CD4-positive, alpha-beta T cell treated with Interferon alpha-2 for 1 hour (primary cell): ENCODE measurements at places on chromosomes 1 and 21.
A peak's percentile ranks its signal among the peaks of the same experiment; 100 is the strongest.

DNA sequence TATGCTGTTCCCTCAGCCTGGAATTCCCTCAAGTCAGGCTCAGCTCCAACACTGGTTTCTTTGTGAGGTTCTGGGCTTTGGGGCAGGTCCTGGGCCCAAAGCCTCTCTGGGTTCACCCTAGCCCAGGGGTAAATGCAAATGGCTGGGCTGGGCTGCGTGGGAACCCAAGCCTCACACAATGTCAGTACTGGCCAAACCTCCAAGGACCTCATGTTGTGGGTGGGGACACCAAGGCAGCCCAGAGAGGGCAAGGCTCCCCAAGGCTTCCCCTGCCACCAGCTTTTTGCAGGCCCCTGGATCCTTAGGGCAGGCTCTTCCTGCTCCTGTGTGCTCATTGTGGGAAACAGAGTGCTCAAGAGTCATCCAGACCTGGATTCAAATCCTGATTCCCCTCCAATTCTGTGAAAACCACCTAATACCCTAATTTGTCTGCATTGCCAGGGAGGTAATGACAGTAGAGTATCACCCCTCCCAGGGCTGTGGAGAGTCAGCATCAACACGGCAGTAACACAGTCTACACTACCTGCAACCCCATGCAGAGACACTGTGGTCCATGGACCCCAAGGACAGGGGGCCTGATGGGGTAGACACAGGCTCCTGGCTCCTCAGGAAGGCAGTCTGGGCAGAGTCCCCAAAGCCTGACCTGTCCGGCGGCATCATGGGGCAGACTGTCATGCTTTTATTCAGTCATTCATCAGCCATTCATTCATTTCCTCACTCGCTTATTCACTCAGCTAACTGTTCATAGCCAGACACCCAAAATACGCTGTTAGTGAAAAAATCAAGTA is 85.7 kb downstream of the DMRTB1 start:
- no peak for DNase-seq

DNA sequence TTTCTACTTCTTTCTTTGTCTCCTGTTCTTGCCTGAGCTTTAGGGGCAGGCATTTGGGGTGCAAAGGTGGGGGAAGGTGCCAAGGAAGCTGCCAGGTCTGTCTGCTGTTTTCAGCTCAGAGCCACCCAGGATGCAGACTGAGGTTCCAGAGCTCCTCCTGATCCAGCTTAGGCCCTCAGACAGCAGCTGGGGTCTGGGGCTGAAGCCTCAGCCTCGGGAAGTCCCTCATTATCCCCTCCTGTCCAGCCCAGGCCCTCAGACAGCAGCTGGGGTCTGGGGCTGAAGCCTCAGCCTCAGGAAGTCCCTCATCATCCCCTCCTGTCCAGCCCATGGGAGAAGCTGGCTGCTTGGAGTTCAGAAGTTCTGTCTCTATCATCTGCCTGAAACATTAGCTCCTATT is 257.7 kb upstream of the CSF3R start:
- no peak for DNase-seq

GRCh38 chr1:21754583-21754982 is 28.4 kb downstream of the USP48 start:
- DNase-seq = no peak

GRCh38 chr1:27122652-27123051 is 32.3 kb downstream of the SLC9A1 start:
- DNase-seq = peak; percentile 25

GRCh38 chr1:25813734-25814471 is 5.9 kb upstream of the MTFR1L start:
- DNase-seq = no peak

GRCh38 chr1:6010554-6010953 is 18.3 kb upstream of the NPHP4 start:
- DNase-seq = no peak

DNA sequence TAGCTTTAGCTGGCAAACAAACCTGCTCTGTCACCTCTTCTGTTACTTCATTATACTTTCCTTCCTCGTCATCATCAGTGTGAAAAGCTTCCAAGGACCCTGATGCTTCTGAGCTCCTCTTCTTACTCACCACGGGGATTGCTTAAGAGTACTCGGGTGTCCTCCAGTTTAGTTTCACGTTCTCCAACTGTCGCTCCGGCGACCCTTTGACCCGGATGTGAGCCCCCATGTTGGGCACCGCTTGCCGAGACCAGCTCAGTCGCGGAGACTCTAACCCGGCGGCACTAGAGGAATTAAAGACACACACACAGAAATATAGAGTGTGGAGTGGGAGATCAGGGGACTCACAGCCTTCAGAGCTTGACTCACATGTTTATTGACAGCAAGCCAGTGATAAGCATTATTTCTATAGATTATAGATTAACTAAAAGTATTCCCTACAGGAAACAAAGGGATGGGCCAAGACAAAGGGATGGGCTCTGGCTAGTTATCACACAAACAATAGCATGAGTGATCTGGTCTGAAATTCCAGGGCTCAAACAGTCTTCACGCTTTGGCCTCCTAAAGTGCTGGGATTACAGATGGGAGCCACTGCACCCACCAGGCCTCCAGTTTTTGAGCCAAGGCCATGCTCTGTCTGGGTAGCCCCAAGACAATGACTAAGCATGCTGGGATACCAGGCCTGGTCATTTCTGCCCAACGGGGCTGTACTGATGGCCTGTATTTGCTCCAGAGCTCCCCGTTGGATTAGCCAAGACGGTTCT is 30.1 kb upstream of the ENO1 start:
- DNase-seq = no peak

DNA sequence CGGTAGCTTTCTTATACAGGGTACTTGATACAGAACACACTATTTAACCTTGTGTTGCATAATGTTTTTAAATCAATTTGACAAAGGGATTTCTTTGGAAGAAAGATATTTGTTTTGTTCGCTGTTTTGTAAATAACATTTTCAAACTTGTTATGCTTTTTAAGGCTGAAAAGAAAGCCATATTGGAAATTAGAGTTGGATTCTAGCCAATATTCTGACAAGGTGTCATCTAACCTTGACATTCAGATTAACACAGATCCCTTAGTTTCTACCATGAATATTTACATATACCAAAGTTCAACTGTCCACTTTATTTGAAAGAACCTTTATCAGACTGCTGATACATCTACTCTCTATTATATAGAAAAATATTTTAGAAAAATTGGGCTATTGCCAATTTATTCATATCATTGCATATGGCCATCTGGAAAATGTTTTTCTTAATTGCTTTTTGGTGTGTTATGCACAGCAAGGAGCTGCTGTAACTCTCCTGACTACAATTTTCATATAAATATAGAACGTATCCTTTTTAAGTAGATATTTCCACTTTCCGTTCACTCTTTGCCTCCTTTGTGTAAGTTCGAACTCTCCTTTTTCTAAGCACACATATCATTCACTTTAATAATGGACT is 206.3 kb downstream of the NCAM2 start:
- DNase-seq = no peak

- no peak for DNase-seq
These were observed 82.7 kb upstream of the ESRRG start for GRCh38 chr1:216805953-216806352.

DNA sequence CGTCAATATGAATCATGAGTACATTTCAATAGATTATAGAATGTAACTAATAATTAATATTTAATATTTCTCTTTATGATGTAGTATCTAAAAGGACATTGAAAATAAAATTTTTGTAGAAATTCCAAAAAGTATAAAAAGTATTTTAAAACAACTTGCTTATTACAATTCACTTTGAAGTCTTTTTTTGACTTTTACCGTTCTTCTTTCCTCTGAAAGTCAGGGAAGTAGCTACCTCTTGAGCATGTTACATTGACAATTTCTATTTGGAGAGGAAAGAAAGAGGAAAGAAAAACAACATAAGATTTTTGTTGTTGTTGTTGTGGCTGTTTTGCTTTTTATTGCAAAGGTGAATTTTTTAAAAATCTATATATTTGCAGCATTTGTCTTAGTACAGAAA is 1.3 kb downstream of the PTPRC start:
- no peak for DNase-seq

DNA sequence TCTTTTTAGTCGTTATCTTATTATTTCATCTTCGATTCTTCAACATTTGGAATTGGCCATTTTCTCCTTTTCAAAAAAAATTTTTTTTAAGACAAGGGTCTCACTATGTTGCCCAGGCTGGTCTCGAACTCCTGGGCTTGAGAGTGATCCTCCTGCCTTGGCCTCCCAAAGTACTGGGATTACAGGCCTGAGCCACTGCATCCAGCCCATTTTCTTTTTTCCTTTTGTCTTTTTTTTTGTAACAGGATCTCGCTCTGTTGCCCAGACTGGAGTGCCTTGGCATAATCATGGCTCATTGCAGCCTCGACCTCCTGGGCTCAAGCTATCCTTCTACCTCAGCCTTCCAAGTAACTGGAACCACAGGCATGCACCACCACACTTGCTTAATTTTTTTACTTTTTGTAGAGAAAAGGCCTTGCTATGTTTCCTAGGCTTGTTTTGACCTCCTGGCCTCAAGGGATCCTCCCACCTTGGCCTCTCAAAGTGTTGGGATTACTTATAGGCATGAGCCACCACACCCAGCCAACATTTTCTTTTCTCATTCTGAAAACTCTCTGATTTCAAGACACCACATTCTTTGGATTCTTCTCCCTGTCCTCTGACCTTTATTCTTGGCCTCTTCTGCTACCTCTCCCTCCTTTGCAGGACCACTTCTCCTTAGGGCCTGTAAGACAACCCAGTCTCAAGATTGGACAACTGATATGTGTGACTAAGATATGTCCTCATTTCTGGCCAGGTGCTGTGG is 6.0 kb upstream of the MAP1LC3C start:
- DNase-seq = no peak

DNA sequence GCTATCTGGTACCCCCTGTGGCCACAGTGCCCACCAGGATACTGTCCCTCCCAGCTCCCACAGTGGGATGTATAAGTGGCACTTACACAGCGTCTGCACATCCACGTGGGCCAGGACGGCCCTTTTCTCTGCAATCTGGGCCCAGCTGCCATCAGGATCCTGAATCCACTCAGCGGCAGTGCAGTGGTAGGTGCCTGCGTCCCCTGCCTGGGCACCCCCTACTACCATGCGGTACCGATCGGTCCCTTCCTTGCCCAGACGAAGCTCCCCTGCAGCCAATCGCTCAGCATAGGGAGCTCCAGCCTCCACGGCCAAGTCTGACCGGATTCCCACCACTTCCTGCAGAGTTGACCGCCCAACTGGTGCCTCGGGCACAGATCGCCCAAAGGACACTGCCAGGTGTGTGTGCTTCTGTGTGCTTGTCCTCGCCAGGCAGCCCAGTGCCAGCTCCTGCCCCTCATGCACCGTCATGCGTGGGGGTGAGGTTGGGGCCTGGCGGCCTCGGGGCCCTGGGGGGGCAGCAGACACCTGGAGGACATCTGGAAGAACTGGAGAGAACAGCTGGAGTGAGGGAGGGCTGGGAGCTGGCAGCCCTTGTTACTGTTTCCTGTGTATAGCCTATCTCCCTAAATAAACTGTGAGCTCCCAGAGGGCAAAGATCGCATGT is 4.7 kb downstream of the IGSF8 start:
- DNase-seq = no peak

DNA sequence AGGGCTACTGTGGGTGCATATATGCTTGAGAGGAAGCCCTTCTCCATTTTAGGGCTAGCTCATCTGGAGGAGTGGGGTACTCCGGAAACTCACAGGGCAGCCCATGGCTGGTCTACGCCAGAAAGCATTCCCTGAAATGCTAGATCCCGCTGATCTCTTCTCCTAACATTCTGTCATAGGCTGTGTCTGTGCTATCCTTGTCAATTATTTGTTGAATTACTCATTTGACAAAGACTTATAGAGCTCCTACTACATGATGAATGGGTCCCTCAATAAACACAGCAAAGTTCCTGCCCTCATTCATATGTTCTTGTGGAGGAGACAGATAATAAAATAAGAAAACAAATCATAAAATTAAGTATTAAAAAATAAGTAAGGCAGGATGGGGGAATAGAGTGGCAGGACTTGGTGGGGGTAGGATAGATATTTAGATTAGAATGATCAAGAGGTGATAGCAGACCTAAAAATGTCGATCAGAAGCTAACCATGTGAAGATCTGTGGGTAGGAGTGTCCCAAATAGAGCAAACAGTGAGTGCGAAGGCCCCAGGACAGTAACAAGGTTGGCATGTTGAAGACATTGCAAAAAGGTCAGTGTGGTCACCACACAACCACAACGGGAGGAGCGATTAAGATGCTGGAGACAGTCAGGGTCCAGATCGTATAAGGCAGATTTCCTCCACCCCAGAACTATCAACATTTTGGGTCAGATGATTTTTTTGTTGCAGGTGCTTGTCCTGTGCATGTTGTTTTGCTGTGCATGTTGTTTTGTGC is 13.2 kb downstream of the NGF start:
- no peak for DNase-seq

GRCh38 chr1:94828251-94828650 is 8.1 kb downstream of the SLC44A3 start:
- DNase-seq = no peak

DNA sequence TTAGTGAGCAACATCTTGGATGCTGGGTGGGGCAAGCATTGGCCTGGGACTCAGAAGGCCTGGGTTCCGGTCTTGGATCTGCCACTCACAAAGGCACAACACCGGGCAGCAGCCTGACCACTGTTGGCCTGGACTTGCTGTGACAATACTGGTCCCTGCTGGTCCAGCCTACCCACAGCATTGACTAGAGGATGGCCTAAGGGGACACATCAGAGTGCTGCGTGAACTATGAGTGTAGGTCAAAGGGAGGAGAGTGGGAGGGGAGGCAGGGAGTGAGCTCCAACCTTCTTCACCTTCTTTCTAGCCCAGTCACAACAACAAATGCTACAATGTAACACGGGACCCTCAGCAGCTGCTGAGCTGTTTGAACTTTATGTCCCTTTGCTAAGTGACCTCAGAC is 31.1 kb downstream of the TMEM50A start:
- no peak for DNase-seq

DNA sequence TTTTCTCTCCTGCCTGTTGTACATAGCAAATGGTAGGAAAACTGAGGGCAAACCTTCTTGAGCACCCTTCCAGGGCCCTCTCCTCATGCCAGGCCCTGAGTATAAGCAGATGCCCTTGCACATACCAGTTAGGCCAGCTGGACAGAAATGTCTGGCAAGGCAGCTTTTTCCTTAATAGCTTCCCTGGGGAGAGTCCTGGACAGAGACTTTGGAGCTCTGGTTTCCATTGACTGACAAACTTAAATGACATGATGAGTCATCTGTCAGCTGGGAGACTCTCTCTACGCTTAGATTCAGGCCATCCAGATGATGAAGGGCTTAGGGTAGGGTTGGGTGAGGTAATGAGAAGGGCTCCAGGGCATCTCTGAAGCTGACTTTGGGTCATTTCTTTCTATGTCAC is 317.5 kb downstream of the ASTN1 start:
- DNase-seq = no peak

DNA sequence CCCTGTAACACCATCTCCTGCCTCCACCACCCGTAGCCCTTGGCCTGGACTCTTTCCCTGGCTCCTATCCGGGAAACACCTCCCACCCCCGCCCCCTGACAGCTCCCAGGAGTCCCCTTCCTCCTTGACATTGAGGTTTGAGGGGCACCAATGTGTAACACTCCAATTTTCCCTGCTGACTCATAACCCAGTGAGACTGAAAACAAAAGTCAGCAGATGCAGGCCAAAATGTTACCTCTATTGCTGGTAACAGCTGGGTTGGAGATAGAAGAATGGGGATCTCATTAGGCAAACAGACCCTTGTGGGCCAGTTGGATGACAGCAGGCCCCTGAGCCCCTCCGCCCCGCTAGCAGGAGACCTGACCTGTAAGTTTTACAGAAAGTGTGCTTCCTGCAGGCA is 237.2 kb downstream of the KAZN start:
- DNase-seq = no peak
